ENCODE measurements at places on chromosomes 3 and 15.

- DNase-seq, result no peak
Measured at GRCh38 chr3:123336441-123336851, 112.4 kb downstream of the ADCY5 start.

- no peak for DNase-seq
Measured at GRCh38 chr3:51980253-51980652, 3.1 kb upstream of the ACY1 start.

DNA sequence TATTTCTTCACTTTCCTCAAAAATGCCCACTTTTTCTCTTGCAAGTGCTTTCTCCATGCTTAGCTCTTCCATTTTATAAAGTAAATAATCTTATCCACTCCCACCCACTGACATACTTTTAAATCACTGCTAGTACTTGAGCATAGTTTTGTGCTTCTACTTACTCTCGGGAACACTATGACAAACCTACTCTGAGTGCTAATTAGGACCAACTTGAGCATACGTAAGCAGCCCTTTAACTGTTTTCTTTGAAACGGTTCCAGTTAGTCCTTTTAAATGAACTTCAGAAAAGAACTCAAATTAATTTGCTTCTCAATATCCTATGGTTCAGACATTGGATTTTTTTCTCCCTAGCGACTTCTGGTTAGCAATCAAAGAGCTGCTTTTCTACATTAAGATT is 280.0 kb upstream of the SOX2 start:
- DNase-seq, result no peak

DNA sequence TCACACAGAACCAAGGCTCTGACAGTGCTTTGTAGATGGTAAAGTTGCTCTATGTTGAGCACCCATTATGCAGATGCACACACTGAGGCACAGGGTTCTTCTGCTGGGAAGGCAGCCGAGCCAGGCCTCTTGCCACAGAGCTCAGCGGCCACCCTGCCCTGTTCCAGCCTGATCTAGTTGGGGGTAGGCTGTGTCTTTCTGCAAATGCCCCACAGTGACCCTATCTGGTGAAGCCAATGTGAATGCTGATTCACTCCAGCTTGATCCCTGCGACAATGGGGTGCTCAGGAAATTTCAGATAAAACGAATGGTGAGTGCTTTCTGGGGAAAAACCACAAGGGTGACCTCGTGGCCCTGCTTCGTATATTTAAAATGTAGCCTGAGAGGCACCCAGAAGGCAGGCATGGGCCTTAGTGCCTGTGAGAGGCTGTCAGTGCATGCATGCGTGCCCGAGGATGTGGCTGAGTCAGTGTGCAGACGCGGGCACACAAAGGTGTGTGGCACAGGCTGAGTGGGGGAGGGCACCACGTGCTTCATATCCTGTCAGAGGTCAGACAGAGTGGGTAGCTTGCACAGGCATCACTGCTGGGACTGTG is 85.7 kb downstream of the ATP2B2 start:
- DNase-seq, result no peak

DNA sequence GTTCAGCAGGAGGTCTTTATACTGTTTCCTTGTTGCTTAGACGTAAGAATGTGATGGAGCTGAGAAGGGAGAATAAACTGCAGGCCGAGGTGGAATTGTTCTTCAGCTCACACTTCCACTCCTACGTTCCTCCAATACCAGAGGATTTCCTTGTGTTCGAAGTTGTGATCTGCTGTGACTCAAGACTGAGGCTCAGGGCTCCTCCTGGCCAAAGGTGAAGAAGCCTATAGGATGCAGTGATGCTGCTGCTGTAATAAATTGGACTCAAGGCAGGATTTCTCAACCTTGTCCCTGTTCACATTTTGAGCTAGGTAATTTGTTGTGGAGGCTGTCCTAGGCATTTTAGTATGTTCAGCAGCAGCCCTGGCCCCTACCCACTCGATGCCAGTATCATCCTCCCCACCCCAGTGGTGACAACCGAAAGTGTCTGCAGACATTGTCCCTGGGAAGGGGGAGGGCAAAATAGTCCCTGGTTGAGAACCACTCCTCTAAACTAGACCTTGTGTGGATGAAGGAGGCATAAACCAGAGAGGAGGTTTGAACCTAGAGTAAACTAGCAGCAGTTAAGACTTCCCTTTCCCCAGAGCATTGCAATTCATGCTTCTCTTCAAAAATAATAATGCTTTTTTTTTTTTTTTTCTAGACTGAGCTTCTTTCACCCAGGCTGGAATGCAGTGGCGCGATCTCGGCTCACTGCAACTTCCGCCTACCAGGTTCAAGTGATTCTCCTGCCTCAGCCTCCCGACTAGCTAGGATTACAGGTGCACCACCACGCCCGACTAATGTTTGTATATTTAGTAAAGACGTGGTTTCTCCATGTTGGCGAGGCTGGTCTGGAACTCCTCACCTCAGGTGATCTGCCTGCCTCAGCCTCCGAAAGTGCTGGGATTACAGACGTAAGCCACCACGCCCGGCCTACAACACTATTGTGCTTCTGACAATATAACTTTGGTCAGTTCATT is 11.1 kb downstream of the RAP2B start:
- no peak for DNase-seq

DNA sequence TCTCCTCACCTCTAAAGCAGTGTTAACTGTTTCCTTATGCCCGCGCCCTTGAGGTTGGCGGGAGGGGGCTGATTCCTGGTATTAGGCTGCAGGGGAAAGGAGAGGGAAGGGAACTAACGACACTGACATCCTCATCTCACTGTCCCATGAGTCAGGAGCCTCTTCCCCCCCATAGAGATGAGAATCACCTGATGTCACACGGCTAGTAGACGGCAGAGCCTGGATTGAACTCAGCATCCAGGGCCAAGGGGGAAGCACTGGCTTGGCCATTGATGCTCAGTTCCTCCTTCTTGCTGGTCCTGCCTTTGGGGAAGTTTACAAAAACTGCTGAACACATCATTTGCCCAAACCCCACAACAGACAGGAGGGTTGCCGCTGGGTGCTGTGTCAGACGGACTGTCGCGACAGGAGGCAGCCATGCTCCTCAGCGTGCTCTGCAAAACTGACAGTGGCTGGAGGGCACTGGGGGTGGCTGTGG is 38.5 kb downstream of the IDH2 start:
- DNase-seq, result no peak

DNA sequence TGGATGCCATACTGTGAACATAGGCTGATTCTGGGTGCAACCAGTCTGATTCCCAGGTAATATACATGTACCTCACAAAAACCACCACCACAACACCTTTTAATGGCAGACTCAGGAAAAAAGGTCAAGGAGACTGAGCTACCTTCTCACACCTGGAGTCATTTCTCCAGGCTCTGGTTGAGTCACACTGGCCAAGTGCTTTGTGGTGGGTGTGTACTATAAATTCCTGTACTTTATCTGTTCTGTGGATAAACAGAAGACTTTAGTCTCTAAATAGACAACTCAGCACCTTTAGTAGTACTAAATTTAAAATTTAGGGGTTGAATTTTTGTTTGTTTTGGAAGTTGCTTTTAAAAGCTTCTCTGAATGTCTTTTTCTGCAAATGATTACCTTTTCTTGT is 46.7 kb downstream of the TOP2B start:
- no peak for DNase-seq

DNA sequence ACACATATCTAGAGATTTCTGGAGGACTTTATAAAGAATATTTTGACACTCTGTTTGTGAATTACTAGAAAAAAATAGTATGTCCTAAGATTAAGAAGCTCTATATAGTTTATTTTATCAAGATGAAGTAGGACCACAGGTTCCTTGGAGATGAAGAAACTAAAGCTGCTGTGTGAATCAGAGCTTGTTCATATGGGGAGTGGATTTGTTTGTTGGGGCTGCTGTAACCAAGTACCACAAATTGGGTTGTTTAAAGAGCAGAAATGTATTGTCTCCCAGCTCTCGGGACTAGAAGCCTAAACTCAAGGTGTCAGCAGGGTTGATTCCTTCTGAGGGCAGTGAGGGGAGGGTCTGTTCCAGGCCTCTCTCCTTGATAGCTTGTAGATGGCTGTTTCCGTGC is 270.6 kb upstream of the UMPS start:
- no peak for DNase-seq

- no peak for DNase-seq
Measured at GRCh38 chr3:119662604-119663373, 2.4 kb upstream of the POPDC2 start.

Data from NCI-H510A (cell line).